ENCODE measurements at places on chromosomes 5 and 9. TPM values are rescaled to one million over a fixed set of nuclear protein-coding genes. Genes with fewer than 3 reads are reported as not detected.
A peak's percentile ranks its signal among the peaks of the same experiment; 100 is the strongest.

Gene SPATA9
- not detected for total RNA-seq

DNA sequence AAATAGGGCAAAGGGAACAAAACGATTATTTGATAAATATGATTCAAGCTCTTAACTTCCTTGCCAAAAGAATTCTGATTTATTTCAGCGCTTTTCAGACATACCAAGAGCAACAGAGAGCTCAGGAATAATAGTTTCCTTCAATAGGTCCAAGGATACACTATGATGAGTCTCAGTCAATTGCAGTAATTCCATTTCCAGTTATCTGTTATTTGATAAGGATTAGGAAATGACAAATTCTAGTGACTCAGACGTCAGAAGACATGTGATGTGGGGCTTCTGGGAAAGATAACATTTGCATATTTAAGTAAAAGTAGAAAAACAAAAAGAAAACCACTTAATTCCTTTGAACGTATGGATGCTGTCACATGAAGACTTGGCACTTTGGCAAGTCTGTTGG, 1250.8 kb upstream of the CDH18 start:
- no peak for DNase-seq
- no peaks in the 10 kb centered on the region for H3K4me1 ChIP-seq
- H3K27me3 ChIP-seq = no peaks in the 10 kb centered on the region
- no peaks in the 10 kb centered on the region for H3K36me3 ChIP-seq
- no peak overlapping the region for H3K27ac ChIP-seq
- no peak overlapping the region for H3K4me3 ChIP-seq

DNA sequence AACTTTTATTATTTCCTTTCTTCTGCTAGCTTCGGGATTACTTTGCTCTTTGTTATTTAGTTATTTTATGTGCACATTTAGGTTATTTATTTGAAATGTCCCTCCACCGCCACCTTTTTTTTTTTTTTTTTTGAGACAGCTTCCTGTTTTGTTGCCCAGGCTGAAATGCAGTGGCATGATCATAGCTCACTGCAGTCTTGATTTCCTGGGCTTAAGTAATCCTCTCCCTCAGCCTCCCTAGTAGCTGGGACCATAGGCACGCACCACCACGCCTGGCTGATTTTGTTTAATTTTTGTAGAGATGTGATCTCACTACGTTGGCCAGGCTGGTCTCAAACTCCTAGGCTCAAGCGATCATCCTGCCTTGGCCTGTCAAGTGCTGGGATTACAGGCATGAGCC, 38.5 kb downstream of the RIC1 start:
- no peaks in the 10 kb centered on the region for H3K4me1 ChIP-seq
- no peak for DNase-seq
- H3K4me3 ChIP-seq = no peak overlapping the region
- H3K36me3 ChIP-seq = no peaks in the 10 kb centered on the region
- H3K27ac ChIP-seq = no peak overlapping the region
- H3K27me3 ChIP-seq = no peaks in the 10 kb centered on the region

- DNase-seq = no peak
- H3K4me1 ChIP-seq = peaks cover 38% of the 10 kb centered on the region
- peaks cover 49% of the 10 kb centered on the region for H3K36me3 ChIP-seq
- no peaks in the 10 kb centered on the region for H3K27me3 ChIP-seq
- peak overlapping the region; percentile 92 for H3K27ac ChIP-seq
- H3K4me3 ChIP-seq = peak overlapping the region; percentile 81
These were observed 904 bp downstream of the RPL12 start for GRCh38 chr9:127450243-127450760.

DNA sequence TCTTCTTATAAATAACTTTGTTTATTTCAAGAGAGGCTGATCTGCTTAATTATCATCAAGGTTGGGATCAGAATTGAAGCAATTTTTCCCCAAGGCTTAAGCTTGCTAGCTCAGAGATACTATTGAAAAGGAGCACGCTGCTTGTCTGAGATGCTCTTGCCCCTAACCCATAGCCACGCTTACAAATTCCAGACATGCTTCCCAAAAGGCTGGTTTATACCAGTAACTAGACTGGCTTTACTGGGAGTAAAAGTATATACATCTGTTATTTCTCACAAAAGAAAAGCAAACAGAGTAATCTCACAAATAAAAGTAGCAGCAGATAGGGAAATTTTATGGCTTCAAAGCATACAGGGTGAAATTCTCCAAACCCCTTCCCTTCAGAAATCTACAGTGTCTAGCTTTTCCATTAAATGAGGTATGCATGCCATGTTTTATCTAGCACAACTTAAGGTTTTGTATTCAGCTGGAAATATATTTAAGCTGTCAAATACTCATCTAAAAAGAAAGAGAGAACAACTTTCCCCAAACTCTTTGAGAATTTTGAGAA, 163.2 kb upstream of the TRPC7 start:
- H3K36me3 ChIP-seq = no peaks in the 10 kb centered on the region
- DNase-seq = no peak
- H3K4me1 ChIP-seq = no peaks in the 10 kb centered on the region
- H3K4me3 ChIP-seq = no peak overlapping the region

Gene ARID3C
- not detected for total RNA-seq

DNA sequence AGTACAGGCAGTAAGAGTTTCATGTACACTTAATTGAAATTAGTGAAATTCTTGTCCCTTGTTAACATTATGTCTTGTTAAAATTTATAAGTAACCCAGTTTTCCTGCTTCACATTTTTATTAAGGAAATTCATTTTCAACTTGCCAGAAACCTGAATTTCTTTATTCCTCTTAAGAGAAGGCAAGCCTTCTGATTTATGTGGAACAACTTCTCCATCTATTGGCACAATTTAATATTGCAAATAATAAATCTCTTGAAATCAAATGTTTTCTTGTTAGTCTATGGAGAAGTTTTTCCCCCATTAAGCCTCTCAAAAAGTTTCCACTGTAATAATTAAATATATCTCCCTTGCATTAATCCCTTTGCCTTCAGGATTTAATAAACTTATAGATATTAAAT, 33.8 kb upstream of the ACO1 start:
- H3K4me3 ChIP-seq = no peak overlapping the region
- no peaks in the 10 kb centered on the region for H3K4me1 ChIP-seq
- no peaks in the 10 kb centered on the region for H3K27me3 ChIP-seq
- no peak for DNase-seq
- H3K27ac ChIP-seq = no peak overlapping the region
- no peaks in the 10 kb centered on the region for H3K36me3 ChIP-seq

- H3K27me3 ChIP-seq = no peaks in the 10 kb centered on the region
- H3K36me3 ChIP-seq = no peaks in the 10 kb centered on the region
- DNase-seq = no peak
- no peaks in the 10 kb centered on the region for H3K4me1 ChIP-seq
- no peak overlapping the region for H3K27ac ChIP-seq
These were observed 91.4 kb downstream of the JAKMIP2 start for GRCh38 chr5:147691130-147691529.

DNA sequence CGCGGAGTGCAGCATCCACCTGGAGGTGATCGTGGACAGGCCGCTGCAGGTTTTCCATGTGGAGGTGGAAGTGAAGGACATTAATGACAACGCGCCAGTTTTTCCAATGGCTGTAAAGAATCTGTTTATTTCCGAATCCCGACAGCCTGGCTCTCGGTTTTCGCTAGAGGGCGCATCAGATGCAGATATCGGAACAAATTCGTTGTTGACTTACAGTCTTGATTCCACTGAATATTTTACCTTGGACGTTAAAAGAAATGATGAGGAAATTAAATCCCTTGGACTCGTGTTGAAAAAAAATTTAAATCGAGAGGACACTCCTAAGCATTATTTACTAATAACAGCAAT, 611 bp downstream of the PCDHA3 start:
- peak overlapping the region; percentile 39 for H3K4me3 ChIP-seq
- H3K27ac ChIP-seq = no peak overlapping the region
- no peak for DNase-seq
- H3K36me3 ChIP-seq = no peaks in the 10 kb centered on the region
- H3K27me3 ChIP-seq = peaks cover 16% of the 10 kb centered on the region
- no peaks in the 10 kb centered on the region for H3K4me1 ChIP-seq

- no peaks in the 10 kb centered on the region for H3K4me1 ChIP-seq
- no peak for DNase-seq
- H3K27ac ChIP-seq = no peak overlapping the region
- no peak overlapping the region for H3K4me3 ChIP-seq
- H3K36me3 ChIP-seq = no peaks in the 10 kb centered on the region
These were observed 178.3 kb upstream of the FBXL17 start for GRCh38 chr5:108560166-108560565.

Gene PCDHGB3
- 2.2 TPM for total RNA-seq

DNA sequence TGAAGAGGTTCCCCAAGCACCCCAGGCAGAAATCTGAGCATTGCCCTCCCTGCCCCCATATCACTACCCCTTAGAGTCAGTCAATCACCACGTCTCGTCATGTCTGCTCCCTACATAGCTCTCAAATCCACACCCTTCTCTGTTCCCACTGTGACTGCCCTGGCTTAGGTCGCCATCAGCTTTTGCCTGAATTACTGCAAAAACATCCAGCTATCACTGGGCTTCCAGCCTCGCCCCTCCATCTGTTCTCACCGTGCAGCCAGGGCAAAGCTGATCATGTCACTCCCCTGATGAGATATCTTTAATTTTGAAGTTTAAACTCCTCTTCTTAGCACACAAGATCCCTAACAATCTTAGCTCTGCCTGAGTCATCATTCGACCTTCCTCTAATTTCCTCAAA, 89.6 kb upstream of the TBC1D2 start:
- no peaks in the 10 kb centered on the region for H3K36me3 ChIP-seq
- DNase-seq = no peak
- H3K4me1 ChIP-seq = peaks cover 8% of the 10 kb centered on the region
- no peak overlapping the region for H3K27ac ChIP-seq
- H3K4me3 ChIP-seq = no peak overlapping the region

- H3K27ac ChIP-seq = no peak overlapping the region
- H3K4me3 ChIP-seq = no peak overlapping the region
- H3K4me1 ChIP-seq = no peaks in the 10 kb centered on the region
- DNase-seq = no peak
These were observed 547.3 kb upstream of the C9orf72 start for GRCh38 chr9:28120626-28121025.

Gene GRM6
- total RNA-seq = not detected

DNA sequence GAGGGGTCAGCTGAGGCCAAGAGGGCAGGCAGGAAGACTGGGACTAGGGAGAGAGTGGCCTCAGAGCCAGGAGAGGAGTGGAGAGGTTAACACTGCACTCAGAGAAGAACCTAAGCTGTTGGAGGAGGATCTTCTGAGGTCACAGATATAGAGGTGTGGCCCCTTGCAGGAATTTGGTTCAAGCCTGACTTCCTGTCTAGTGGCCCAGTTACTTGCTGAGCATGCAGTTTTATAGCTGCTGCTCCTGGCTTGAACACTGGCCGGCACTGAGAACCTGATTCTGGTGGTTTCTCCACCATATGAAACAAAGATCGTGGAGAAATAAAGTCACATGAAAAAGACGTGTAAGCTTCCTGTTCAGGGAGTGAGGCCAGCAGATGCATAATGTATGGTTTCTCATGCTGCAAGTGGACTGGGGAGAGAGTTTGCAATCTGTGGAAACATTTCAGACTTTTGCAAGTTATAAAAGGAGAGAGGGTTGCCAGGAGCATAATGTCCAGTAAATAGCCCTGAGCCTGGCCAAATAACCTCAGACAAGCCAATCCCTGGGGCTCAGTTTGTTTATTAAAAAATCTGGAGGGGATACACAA, 82.6 kb downstream of the GALNT10 start:
- H3K27me3 ChIP-seq = no peaks in the 10 kb centered on the region
- H3K27ac ChIP-seq = no peak overlapping the region
- peaks cover 26% of the 10 kb centered on the region for H3K4me1 ChIP-seq
- no peak overlapping the region for H3K4me3 ChIP-seq

- no peaks in the 10 kb centered on the region for H3K36me3 ChIP-seq
- H3K27me3 ChIP-seq = no peaks in the 10 kb centered on the region
- no peaks in the 10 kb centered on the region for H3K4me1 ChIP-seq
- no peak for DNase-seq
- no peak overlapping the region for H3K4me3 ChIP-seq
These were observed 1348.3 kb upstream of the CDH6 start for GRCh38 chr5:29845206-29845605.

- H3K27ac ChIP-seq = no peak overlapping the region
- no peaks in the 10 kb centered on the region for H3K27me3 ChIP-seq
- H3K4me3 ChIP-seq = no peak overlapping the region
- H3K36me3 ChIP-seq = no peaks in the 10 kb centered on the region
These were observed 11.7 kb downstream of the MPDZ start for GRCh38 chr9:13267743-13268142.

DNA sequence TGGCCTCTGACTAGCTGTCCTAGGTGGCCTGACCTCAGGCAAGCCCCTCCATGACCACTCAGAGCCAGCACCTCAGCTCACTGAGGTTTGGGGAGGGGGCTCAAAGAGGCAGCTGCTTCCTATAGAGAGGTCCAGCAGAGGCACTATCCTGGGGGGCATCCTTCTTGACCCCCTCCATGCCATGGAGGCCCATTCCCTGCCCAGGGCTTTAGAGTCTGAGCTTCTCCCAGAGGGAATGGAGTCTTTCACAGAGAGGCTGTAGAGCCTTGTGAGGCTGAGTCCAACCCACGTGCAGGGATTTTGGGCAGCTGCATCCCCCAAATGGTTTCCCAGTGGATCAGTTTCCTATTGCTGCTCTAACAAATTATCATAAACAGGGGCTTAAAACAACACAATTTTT, 16.9 kb downstream of the IRF1 start:
- H3K27me3 ChIP-seq = no peaks in the 10 kb centered on the region
- peaks cover 10% of the 10 kb centered on the region for H3K36me3 ChIP-seq
- H3K4me1 ChIP-seq = peaks cover 72% of the 10 kb centered on the region
- H3K27ac ChIP-seq = peak overlapping the region; percentile 61
- H3K4me3 ChIP-seq = no peak overlapping the region

DNA sequence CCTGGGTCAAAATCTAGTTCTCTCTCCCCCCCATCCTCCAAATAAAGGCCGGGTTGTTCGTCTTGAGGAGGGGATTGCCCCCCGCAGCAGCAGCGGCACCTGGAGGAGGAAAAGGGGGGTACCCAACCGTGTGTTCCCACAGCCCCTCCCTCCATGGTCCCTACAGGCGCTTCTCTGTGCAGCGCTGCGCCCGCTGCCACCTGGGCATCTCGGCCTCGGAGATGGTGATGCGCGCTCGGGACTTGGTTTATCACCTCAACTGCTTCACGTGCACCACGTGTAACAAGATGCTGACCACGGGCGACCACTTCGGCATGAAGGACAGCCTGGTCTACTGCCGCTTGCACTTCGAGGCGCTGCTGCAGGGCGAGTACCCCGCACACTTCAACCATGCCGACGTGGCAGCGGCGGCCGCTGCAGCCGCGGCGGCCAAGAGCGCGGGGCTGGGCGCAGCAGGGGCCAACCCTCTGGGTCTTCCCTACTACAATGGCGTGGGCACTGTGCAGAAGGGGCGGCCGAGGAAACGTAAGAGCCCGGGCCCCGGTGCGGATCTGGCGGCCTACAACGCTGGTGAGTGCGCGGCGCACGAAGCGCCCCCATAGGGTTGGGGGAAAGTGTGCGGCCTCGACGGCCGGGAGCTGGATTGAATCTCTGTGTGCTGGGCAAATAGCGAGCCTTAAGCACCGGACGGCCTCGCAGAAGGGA, 3.5 kb downstream of the LHX2 start:
- H3K27ac ChIP-seq = no peak overlapping the region
- no peak overlapping the region for H3K4me3 ChIP-seq
- peaks cover 100% of the 10 kb centered on the region for H3K27me3 ChIP-seq
- DNase-seq = no peak

- H3K27ac ChIP-seq = peak overlapping the region; percentile 69
- no peaks in the 10 kb centered on the region for H3K36me3 ChIP-seq
These were observed 5.8 kb upstream of the NDST1 start for GRCh38 chr5:150502106-150502505.

All from lower lobe of right lung (tissue), 2 donors.